ENCODE measurements at places on chromosomes 6 and 20.
A peak's percentile ranks its signal among the peaks of the same experiment; 100 is the strongest.

GRCh38 chr6:134651519-134651918 lies 298.4 kb downstream of the ALDH8A1 start:
- H3K36me3 ChIP-seq: no peaks in the 10 kb centered on the region
- H3K27ac ChIP-seq: no peak overlapping the region
- no peaks in the 10 kb centered on the region for H3K27me3 ChIP-seq
- H3K4me1 ChIP-seq: no peaks in the 10 kb centered on the region

GRCh38 chr20:23606652-23607049 lies 934 bp upstream of the CST9 start:
- H3K27ac ChIP-seq: no peak overlapping the region
- H3K4me1 ChIP-seq: no peaks in the 10 kb centered on the region
- H3K27me3 ChIP-seq: no peaks in the 10 kb centered on the region
- H3K4me3 ChIP-seq: no peak overlapping the region

DNA sequence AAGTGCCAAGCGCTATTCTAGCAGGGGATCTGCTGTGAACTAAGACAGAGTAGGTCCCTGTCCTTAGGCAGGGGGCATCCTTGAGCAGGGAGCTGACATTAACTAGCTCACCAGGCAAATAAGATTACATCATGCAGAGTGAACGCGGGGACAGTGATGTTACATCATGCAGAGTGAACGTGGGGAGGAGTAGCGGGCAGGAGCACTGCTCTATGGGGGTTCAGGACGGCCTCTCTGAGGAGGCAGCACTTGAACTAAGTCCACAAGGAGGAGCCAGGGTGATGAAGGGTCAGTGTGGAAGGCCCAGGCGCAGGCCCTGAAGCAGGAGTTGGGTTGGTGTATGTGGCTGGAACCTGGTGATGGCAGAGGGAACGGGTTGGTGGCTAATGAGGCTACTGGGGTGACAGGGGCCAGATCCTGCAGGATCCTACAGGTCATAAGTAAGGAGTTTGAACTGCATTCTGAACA lies 38.7 kb downstream of the KAT14 start:
- DNase-seq: no peak
- no peaks in the 10 kb centered on the region for H3K36me3 ChIP-seq
- H3K27me3 ChIP-seq: no peaks in the 10 kb centered on the region
- no peaks in the 10 kb centered on the region for H3K4me1 ChIP-seq

DNA sequence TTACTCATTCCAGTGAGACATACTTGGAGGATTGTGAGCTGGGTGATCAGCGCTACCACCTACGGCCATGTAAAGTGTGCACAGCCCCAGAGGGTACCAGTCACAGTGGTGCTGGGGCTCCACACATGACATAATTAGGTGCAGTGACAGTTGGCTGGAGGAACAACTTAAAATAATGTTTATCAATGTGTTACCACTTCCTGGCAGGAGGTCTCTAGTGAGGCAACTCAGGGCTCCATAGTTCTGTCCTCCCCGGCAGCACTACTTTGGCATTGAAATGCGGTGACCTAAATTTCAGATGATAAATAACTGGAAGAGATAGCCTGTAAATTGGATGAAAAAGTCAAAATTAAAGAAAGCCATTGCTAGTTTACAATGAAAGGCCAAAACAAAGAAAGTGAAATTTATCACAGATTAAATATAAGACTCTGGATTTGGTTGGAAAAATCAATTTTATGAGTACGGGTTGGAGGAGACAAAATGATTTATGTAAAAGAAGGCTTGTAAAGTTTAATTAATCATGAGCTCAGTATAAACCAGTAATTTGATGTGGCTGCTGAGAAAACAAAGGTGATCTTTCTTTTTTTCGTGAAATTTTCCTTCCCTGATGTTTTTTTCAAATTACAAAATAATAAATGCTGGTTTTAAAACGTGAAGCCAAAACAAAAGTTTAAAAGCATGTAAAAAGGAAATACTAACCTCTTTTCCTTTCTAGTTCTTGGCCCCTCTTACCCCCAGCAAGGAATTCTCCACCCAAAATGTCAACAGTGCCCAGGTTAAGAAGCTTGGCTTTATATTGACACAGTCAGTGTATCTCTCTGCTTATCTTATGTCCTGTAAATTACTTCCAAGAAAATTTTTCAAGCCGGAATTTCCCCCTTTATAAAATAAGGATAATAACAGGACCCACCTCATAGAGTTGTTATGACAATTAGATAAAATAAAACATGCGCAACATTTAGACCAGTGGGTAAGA lies 126.7 kb upstream of the NOX3 start:
- H3K4me1 ChIP-seq: no peaks in the 10 kb centered on the region
- H3K27me3 ChIP-seq: no peaks in the 10 kb centered on the region
- no peak for DNase-seq
- H3K27ac ChIP-seq: no peak overlapping the region
- no peaks in the 10 kb centered on the region for H3K36me3 ChIP-seq

- peaks cover 17% of the 10 kb centered on the region for H3K4me1 ChIP-seq
- H3K27me3 ChIP-seq: no peaks in the 10 kb centered on the region
- peak overlapping the region; percentile 92 for H3K27ac ChIP-seq
- DNase-seq: no peak
Observed at GRCh38 chr6:136250686-136251008, 536 bp upstream of the MTFR2 start.

GRCh38 chr6:39451831-39452230 lies 129.3 kb upstream of the KCNK16 start:
- H3K27me3 ChIP-seq: no peaks in the 10 kb centered on the region
- peak; percentile 8 for DNase-seq
- H3K4me3 ChIP-seq: no peak overlapping the region
- no peak overlapping the region for H3K27ac ChIP-seq

- H3K4me1 ChIP-seq: no peaks in the 10 kb centered on the region
- peaks cover 9% of the 10 kb centered on the region for H3K27me3 ChIP-seq
- H3K36me3 ChIP-seq: no peaks in the 10 kb centered on the region
- DNase-seq: no peak
Observed at GRCh38 chr6:8242885-8243284, 140.5 kb upstream of the EEF1E1 start.

GRCh38 chr6:83472767-83473166 lies 39.6 kb upstream of the PRSS35 start:
- no peaks in the 10 kb centered on the region for H3K36me3 ChIP-seq
- no peak overlapping the region for H3K4me3 ChIP-seq
- no peaks in the 10 kb centered on the region for H3K4me1 ChIP-seq
- H3K27ac ChIP-seq: no peak overlapping the region
- no peaks in the 10 kb centered on the region for H3K27me3 ChIP-seq

DNA sequence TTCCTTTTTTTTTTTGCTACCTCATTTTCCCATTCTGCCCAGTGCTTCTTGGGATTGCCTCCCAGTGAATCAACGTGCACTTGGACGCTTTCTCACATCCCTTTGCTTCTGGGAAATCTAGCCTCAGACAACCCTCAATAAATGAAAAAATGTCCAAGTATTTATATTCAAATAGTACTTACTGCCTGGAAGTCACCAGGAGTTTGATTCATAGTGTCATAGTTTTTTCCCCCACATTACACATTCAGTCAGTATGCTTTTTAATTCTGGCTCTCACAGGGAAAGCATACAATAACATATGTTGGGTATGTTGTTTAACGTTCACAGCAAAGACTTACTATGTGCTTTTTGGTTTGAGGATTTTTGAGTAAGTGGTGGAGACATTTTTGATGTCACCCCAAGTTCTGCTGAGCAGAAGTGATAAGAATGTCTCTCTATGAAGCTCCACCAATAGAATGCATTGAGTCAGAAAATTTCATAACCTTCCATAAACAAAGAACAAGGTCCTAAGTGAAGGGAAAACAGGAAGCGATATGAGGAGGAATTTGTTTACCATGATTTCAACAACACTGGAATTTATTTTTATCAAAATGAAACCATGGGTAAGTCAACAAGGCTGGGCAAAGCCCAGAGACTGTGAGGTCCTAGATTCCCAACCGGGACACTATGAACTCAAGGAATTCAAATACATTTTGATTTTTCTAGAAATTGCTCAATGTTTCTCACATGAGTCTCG lies 301.2 kb upstream of the BMP2 start:
- no peak overlapping the region for H3K27ac ChIP-seq
- H3K4me3 ChIP-seq: no peak overlapping the region
- H3K36me3 ChIP-seq: no peaks in the 10 kb centered on the region
- peak; percentile 68 for DNase-seq

- no peaks in the 10 kb centered on the region for H3K36me3 ChIP-seq
- H3K4me3 ChIP-seq: no peak overlapping the region
- peak; percentile 20 for DNase-seq
- no peak overlapping the region for H3K27ac ChIP-seq
Observed at GRCh38 chr20:39268981-39269461, 306.9 kb downstream of the DHX35 start.

DNA sequence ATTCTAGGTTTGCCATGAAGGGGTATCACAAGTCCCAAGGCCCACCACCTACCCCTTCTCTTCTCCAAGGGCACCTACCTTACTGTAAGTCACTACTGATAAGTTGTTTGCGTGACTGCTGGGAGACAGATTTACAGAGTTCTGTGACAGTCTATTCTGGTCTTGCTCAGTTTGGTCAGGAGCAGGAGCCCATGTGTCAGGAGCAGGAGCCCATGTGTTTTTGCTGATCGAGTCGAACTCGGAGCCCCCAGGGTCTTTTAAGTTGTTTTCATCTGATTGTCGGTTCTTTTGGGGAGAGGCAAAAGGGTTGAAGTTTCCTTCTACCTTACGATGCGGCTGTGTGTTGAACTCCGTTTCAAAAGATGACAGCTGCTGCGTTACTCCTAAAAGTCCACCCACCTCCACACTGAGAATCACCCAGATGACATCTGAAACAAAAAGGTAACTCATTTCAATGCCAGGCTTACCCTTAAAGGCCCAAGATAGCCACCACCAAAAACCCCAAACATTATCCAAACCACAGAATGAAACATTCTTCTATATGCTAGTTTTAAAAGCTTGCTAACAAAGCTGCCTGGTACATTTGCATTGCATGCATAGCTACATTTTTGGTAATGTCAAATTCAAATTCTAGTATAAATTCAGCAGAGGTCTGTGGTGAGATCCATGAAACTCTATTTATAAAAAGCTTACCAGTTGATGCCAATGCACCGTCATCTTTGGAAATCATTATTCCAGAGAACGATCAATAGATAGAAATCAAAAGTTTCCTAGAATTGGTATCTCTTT lies 50.5 kb upstream of the SPDEF start:
- H3K27me3 ChIP-seq: no peaks in the 10 kb centered on the region
- DNase-seq: no peak
- no peak overlapping the region for H3K4me3 ChIP-seq

GRCh38 chr6:28653876-28654275 lies 128.2 kb downstream of the GPX5 start:
- H3K27me3 ChIP-seq: no peaks in the 10 kb centered on the region
- H3K4me3 ChIP-seq: no peak overlapping the region
- no peaks in the 10 kb centered on the region for H3K36me3 ChIP-seq

- H3K4me3 ChIP-seq: no peak overlapping the region
- no peaks in the 10 kb centered on the region for H3K36me3 ChIP-seq
- H3K27me3 ChIP-seq: no peaks in the 10 kb centered on the region
- peak overlapping the region; percentile 59 for H3K27ac ChIP-seq
Observed at GRCh38 chr6:128275030-128275429, 245.4 kb downstream of the PTPRK start.

- no peaks in the 10 kb centered on the region for H3K4me1 ChIP-seq
- no peak overlapping the region for H3K4me3 ChIP-seq
- H3K36me3 ChIP-seq: no peaks in the 10 kb centered on the region
- H3K27me3 ChIP-seq: no peaks in the 10 kb centered on the region
Observed at GRCh38 chr6:113511100-113511499, 346.0 kb upstream of the MARCKS start.

GRCh38 chr6:53944091-53944490 lies 149.3 kb downstream of the LRRC1 start:
- H3K36me3 ChIP-seq: no peaks in the 10 kb centered on the region
- H3K27ac ChIP-seq: no peak overlapping the region
- no peaks in the 10 kb centered on the region for H3K27me3 ChIP-seq
- no peaks in the 10 kb centered on the region for H3K4me1 ChIP-seq

DNA sequence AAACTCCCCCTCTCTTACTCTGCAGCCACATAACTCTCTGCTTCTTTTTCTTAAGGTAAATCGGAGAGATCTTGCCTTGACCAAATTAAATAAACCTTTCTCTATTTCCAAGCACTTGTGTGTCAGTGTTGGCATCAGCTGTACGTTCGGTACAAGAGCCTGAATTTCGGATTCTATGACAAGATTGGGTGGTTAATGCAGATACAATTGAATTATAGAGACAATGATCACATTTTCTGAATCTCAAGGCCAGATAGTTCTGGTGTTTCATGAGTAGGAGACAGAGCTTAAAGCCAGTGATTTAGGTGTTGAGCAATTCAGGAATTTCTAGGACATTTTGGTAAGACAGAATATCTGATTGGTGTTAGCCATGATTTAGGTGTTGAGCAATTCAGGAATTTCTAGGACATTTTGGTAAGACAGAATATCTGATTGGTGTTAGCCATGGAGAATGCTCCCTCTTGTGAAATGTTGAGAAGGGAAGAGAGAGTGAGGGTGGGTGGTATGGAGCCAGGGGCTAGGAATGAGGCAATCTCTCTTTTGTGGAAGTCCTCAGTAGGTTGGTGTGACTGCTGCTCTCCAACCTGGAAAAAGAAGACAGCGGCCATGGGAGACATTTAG lies 5.1 kb downstream of the SPINT3 start:
- no peak overlapping the region for H3K27ac ChIP-seq
- H3K4me1 ChIP-seq: no peaks in the 10 kb centered on the region
- H3K27me3 ChIP-seq: peaks cover 3% of the 10 kb centered on the region

GRCh38 chr6:2257363-2257762 lies 12.0 kb upstream of the GMDS start:
- no peak overlapping the region for H3K4me3 ChIP-seq
- DNase-seq: no peak
- no peaks in the 10 kb centered on the region for H3K36me3 ChIP-seq
- no peaks in the 10 kb centered on the region for H3K4me1 ChIP-seq

GRCh38 chr6:98601716-98602115 lies 232.7 kb upstream of the POU3F2 start:
- DNase-seq: no peak
- H3K27me3 ChIP-seq: no peaks in the 10 kb centered on the region
- H3K36me3 ChIP-seq: no peaks in the 10 kb centered on the region
- no peaks in the 10 kb centered on the region for H3K4me1 ChIP-seq

- no peaks in the 10 kb centered on the region for H3K36me3 ChIP-seq
- DNase-seq: no peak
- no peaks in the 10 kb centered on the region for H3K27me3 ChIP-seq
- H3K27ac ChIP-seq: peak overlapping the region; percentile 8
Observed at GRCh38 chr20:49768204-49769047, 44.2 kb upstream of the SLC9A8 start.

DNA sequence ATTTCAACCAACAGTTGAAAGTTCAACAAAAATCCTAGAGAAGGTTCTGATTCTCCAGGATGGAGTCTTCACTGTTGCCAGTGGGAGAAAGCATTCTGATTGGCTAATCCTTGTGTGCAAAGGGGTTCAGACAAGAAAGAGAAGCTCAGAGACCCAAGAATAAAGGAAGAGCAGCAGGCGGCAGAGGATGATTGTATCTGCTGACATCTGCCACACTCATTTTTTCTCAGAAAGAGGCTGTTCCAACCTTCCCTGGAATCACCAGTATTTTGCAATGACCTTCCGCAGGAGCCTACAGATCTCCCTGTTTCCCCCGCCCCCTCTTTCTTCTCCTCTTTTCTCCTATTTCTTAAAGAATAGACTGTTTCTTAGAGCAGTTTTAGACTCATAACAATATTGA lies 376.7 kb downstream of the CDH26 start:
- H3K36me3 ChIP-seq: no peaks in the 10 kb centered on the region
- no peak overlapping the region for H3K4me3 ChIP-seq
- no peak for DNase-seq
- H3K27ac ChIP-seq: no peak overlapping the region

GRCh38 chr6:154476494-154476893 lies 34.0 kb downstream of the CNKSR3 start:
- no peaks in the 10 kb centered on the region for H3K27me3 ChIP-seq
- no peak overlapping the region for H3K4me3 ChIP-seq

All from Panc1 (cell line).